ENCODE measurements at places on chromosomes 1 and 21. TPM values are rescaled to one million over a fixed set of nuclear protein-coding genes. Genes with fewer than 3 reads are reported as not detected.

The KCNJ15 gene
- total RNA-seq: 0.50 TPM

The S100A7A gene
- not detected for total RNA-seq

The IBA57 gene
- 8.2 TPM for total RNA-seq

The MLLT11 gene
- total RNA-seq: 11.7 TPM

The PLA2G2D gene
- total RNA-seq: not detected

The FHAD1 gene
- 0.27 TPM for total RNA-seq

The OR10Z1 gene
- not detected for total RNA-seq

The PTAFR gene
- 0.14 TPM for total RNA-seq

The CD101 gene
- total RNA-seq: 0.07 TPM

The BLZF1 gene
- total RNA-seq: 37.3 TPM

The NEXN gene
- 6.1 TPM for total RNA-seq

All from thoracic aorta endothelial cell (primary cell).